ENCODE measurements at places on chromosomes 12 and 14. TPM values are rescaled to one million over a fixed set of nuclear protein-coding genes. Genes with fewer than 3 reads are reported as not detected.

ACYP1 gene
- 29.5 TPM for total RNA-seq

CLEC6A gene
- total RNA-seq = not detected

FBXW8 gene
- total RNA-seq = 7.3 TPM

AREL1 gene
- 23.6 TPM for total RNA-seq

CLBA1 gene
- 14.4 TPM for total RNA-seq

SLC17A8 gene
- total RNA-seq = not detected
